ENCODE measurements at places on chromosomes 6 and 20.

- peak; percentile 62 for DNase-seq
Measured at GRCh38 chr20:33209789-33210188, 7.4 kb upstream of the BPIFA3 start.

- DNase-seq: no peak
Measured at GRCh38 chr20:444862-445426, 17.4 kb downstream of the TBC1D20 start.

DNA sequence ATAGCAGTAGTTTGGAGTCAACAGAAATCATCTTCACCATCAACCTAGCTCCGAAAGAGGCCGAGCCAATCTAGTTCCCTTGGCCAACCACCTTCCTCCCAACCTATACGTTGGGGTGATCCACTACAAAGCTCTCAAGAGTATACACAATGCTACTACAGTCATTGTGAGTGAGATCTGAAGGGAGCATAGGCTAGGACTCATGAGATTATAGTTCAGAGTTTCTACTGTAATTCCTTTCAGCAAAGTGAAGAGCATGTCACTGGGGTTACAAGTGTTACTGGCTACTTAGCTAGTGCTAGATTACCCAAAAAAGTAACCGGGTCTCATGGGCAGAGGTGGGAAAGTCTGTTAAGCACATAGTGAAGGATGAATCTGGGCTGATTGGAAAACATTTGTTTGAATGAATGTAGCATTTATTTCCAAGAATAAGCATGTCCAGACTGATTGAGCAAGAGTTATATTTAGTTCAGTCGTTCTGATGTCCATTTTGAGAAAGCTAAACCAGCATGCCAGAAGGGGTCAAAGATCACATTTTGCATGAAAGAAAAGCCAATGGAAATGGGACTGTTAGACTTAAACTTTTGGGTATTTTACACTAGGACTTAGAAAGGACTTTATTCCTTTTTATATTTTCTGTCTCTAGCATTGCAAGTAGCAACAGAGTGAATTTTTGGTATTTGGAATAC is 10.5 kb upstream of the ESR1 start:
- no peak for DNase-seq

DNA sequence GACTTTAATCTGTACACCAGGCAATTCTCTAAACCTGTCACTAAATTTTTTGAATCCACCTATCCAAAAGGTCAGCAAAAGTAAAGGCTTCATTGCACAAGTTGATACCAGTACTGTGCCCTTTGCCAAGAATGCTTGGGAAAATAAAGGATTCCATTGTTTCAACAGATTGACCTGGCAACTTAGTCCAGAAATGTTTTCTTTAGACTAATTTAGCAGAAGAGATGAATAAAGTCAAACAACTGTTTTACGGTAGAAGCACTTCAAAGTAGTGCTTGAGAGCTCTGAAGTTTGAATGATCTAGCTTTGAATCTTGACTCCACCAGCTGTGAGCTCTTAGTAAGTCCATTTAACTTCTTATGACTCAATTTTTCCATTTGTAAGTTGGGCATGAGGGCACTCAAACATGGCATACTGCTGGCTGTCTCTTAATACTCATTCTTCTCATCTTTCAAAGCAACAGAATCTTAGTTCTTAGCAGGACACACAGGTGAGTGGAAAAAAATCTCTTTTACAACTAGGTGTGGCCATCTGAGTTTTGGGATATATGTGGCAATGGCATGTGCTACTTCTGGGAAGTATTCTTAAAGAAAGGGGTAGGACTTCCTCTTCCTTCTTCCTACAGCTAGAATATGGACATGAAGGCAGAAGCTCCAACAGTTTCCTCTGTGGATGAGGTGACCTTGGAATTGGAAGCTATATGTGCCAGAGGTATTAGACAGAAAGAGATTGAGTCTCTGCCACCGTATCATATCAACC is 55.9 kb upstream of the LOC128125822 start:
- no peak for DNase-seq

DNA sequence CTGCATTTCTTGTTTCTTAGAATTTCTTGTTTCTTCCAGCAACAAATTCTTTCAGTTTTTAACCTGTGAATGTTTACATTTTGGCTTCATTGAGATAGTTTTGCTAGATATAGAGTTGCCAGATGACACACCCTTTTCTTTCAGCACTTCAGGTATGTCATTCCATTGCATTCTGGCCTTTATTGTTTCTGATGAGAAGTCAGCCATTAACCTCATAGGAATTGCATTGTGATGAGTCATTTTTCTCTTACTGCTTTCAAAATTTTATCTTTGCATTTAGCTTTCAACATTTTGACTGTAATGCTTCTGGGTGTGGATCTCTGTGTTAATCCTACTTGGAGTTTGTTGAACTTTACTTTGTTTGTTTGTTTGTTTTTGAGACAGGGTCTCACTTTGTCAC is 440.3 kb upstream of the HS3ST5 start:
- DNase-seq: no peak

DNA sequence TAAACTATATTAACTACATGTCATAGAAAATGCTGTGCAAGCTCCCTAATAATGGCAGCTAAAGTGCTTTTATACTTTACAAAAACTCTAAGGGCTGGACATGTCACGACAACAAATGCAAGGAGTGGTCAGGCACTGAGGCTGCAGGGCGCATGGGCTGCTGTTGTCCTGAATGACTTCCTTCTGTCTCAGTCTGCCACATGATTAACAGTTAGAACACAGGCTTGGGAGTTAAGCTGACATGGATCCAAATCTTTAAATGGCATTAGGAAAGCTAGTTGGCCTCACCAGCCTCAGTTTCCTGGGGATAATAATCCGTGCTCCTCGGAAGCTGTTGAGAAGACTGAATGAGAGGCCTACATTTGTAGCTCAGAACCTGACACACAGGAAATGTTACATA is 57.4 kb downstream of the PREP start:
- no peak for DNase-seq

DNA sequence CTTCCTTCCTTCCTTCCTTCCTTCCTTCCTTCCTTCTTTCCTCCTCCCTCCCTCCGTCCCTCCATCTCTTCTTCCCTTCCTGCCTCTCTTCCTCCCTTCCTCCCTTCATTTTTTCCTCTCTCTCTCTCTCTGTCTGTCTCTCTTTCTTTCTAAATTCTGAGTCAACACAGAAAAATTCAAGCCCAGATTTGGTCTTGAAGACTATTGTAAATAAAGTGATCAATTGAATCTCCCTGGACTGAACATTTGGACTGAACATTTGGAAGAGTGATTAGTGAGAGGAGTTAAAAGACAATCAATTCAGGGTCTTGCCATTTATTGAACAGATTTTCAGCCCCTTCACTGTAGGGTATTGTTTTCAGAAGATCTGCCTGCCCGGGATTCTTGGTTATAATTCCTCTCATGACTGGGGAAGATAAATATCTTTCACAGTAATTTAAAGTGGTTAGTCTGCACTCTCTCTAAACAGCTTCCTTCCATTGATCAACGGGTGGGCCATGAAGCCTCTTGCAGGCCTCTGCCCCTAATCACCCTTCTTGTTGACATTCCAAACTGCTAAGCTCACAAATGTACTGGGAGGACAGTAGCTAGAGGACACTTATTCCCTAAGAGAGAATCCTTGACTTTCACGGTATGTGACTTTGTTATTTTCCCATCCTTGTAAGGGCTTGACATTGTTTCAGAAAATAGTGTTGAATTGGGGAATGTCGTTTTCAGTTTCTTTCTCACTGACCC is 101.7 kb upstream of the BMP2 start:
- DNase-seq: no peak

DNA sequence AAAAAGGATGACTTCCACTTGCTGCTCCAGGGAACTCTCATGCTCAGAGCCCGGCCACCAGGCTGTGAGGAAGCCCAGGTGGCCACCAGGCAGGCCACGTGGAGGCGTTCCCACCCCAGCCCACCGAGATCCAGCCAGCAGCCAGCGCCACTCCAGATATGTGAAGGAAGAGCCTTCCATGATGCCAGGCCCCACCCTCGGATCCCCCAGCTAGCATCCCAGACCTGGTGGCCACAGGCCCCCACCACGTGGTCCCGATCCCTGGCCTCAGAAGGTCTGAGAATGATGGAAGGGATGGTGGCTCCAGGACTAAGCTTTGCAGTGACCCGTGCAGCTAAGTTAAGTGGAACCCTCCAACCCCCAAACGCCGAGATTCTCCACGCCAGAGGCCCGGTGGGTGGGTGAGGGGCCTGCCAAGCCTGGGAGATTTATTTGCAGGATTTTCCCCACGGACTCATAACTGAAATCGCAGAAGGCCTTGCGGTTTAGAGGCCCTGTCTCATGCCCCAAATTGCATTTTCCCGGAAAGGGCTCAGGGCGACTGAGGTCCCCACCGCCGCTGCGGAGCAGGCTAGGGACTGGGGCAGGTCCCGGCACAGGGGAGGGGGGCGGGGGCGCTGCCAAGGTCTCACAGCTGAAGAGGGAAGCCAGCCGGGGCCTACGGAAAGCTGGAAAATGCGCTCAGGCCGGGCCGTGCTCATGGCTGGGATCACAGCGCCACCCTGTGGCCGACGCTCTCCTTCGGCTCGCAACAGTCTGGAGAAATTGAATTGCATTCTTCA is 31.1 kb upstream of the CST7 start:
- DNase-seq: peak; percentile 75

DNA sequence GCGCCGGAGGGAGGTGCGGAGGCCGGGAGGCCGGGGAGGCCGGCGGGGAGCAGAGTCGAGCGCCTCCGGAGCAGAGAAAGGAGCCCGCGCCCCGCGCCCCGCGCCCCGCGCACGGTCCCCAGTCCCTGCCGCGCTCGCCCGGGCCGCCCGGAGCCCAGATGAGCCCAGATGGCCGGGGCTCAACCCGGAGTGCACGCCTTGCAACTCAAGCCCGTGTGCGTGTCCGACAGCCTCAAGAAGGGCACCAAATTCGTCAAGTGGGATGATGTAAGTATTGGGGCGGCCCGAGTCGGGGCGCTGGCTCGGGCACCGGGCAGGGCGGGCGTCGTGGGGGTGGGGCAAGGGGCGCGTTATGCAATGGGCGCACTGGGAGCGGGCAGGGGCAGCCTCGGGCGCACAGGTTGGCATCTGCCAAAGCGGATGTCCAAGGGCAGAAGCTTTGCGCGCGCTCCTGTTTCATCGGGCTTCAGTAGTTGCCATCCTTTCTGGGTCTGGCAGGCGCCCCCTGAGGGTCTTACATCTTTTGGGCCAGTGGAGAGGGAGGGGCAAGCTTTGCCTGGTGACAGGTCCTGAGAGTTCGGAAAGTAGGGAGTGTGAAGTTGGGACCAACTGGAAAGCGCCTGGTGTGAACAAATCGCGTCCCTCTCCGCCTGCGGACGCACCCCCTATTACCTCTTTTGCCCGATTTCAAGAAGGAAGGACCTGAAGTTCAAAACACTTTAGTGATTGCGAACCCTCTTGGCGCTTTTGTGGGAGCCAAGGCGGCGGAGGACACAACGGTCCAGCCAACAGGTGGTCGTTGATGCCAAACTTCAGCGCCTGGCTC is 631 bp downstream of the PLCB1 start:
- no peak for DNase-seq

- no peak for DNase-seq
Measured at GRCh38 chr6:34891296-34891695, 2.2 kb downstream of the ANKS1A start.

- DNase-seq: no peak
Measured at GRCh38 chr6:107801173-107801886, 22.8 kb downstream of the SCML4 start.

- no peak for DNase-seq
Measured at GRCh38 chr20:59020938-59021551, 1.8 kb downstream of the TUBB1 start.

DNA sequence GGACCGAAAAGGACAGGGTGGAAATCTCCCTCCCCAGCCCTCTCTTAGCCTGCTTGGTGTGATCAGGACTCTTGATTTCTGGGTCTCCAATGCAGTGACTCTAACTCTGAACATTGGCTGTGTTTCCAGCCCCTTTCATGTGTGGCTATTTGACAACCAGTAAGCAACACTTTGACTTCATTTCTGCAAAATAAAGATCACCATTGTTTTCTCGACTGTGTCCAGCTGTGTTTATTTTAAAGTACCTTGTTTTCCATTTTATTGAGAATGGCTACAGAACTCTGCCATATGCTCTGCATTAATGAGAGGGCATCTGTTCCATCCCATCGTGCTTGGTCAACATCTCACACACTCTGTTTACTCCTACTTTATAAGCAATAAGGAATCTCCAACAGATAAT is 60.9 kb upstream of the TAGAP start:
- no peak for DNase-seq
